ENCODE measurements at places on chromosomes 16 and 17.

GRCh38 chr17:80880648-80880985, 111.0 kb upstream of the CHMP6 start:
- DNase-seq = no peak

DNA sequence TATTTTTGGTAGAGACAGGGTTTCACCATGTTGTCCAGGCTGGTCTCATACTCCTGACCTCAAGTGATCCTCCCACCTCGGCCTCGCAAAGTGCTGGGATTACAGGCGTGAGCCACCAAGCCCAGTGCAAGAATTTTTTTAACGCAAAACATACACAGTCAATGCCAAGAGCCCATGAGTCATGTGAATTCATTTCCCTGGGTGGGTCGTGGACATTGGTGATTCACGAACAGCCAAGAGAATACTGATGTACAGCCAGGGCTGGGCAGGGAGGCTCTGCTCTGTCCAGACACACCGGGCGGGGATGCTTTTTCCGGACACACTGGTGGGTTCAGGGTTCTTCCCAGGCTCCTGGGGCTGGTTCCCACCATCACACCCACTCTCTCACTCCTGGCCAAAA, 17.7 kb downstream of the SLC38A8 start:
- DNase-seq = no peak

- no peak for DNase-seq
Measured at GRCh38 chr16:62929593-62929992, 893.4 kb upstream of the CDH8 start.

DNA sequence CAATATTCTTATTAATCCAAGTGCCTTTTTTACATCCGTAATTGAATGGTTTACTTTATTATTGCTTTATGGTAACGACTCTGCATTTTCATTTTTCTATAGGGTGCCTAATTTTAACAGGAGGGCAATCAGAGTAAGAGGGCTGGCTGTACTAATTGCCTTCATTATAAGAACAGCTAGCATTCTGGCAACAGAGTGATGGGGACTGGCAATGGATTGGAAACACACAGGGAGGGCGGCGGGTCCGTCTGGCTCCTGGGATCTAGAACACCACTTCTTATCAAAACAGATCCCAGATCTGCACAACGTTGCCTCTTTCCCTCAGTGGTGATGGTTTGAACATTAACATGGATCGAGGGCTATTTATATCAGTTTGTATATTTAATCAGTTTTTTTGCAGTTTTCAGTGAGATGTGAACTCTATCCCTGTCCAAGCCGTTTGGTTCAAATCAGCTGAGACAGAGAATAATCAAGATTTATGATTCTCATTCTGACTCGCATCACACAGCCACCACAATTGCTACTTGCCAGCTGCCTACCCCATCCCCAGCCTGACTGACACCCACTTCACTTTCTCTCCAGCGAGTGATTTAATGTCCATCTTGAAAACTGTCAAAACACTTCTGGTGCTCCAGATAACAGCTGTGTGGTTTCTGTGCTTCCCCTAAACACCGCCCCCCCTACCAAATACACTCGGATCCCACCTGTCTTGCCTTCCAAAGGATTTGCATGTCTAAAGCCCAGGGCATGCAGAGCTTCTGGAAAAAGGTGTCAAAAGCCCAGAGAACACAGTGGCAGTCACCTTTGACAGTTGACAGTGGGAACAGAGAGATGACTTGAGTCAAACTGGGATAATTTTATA, 327.9 kb downstream of the HS3ST4 start:
- peak; percentile 83 for DNase-seq

DNA sequence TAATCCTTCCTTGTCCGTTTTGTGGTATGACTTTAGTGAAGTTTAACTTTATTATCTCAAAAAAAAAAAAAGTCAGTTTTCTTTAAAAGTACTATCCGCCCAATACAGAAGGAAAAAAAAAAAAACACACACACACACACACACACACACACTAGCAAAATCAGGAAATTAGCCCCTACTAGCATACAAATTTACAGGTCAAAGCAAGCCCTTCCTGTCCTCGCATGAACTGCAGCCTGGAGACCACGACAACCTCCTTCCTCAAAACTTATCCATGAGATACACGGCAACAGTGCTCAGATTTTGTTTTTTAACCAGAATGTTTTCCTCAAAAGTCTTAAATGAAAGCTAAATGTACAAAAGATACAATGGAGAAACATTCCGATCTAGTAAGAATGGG, 16.2 kb downstream of the NCOR1 start:
- no peak for DNase-seq

All from SHP77 treated with DMSO at 0.1 percent for 48 hours (cell line).